ENCODE measurements at places on chromosomes 4 and X. TPM values are rescaled to one million over a fixed set of nuclear protein-coding genes. Genes with fewer than 3 reads are reported as not detected.
A peak's percentile ranks its signal among the peaks of the same experiment; 100 is the strongest.

- no peaks in the 10 kb centered on the region for H3K36me3 ChIP-seq
- no peaks in the 10 kb centered on the region for H3K27me3 ChIP-seq
- no peaks in the 10 kb centered on the region for H3K4me1 ChIP-seq
- DNase-seq = no peak
These were observed 377.3 kb downstream of the GASK1B start for GRCh38 chr4:157795495-157795894.

GRCh38 chr4:168708108-168708507 lies 211.3 kb downstream of the PALLD start:
- no peak overlapping the region for H3K27ac ChIP-seq
- no peak overlapping the region for H3K4me3 ChIP-seq
- no peaks in the 10 kb centered on the region for H3K27me3 ChIP-seq
- peaks cover 8% of the 10 kb centered on the region for H3K4me1 ChIP-seq

DNA sequence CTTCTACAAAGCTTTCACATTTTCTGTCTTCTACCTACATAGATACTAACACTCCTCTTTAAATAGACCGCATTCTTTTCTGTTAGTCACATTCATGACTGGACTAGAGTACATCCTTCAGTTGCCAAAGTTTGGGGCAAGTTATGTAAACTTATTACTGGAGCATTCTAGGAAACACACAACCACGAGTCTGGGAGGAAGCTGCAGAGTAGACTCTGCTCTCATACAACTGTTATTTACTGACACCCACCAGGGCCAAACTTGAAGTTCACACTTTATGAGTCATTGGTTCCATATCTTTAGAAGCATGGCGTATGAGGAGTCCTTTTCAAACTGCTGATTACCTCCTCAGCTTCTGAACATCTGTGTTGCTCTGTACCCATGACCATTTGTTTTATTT lies 87.0 kb downstream of the RNF150 start:
- H3K36me3 ChIP-seq = no peaks in the 10 kb centered on the region
- H3K4me1 ChIP-seq = no peaks in the 10 kb centered on the region
- no peak overlapping the region for H3K4me3 ChIP-seq
- DNase-seq = no peak
- H3K27ac ChIP-seq = no peak overlapping the region

- H3K36me3 ChIP-seq = no peaks in the 10 kb centered on the region
- H3K27me3 ChIP-seq = no peaks in the 10 kb centered on the region
- peaks cover 7% of the 10 kb centered on the region for H3K4me1 ChIP-seq
These were observed 9.4 kb downstream of the ANKRD50 start for GRCh38 chr4:124703154-124703553.

The ARHGAP24 gene
- 29.8 TPM for total RNA-seq

GRCh38 chr4:62517716-62518115 lies 1317.6 kb downstream of the ADGRL3 start:
- H3K27ac ChIP-seq = no peak overlapping the region
- H3K4me3 ChIP-seq = no peak overlapping the region
- H3K36me3 ChIP-seq = no peaks in the 10 kb centered on the region
- H3K27me3 ChIP-seq = no peaks in the 10 kb centered on the region
- no peaks in the 10 kb centered on the region for H3K4me1 ChIP-seq

DNA sequence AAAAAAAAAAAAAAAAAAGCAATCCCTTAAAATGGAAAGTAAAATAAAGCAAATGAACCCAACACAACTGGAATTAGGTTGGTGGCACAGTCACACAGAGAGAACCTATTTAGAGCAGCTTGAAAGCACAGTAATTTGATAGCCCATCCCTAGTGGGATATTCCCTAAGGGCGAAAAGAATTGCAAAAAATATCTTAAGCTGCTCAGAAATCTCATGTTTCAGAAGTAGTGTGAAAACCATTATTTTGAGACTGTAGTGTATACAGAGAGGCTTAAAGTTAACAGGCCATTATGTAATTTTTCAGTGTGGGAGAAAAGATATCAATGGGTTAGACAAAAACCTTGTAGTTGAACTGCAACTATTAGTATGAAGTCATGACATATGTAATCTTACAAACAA lies 40.0 kb upstream of the DHX15 start:
- DNase-seq = no peak
- H3K27ac ChIP-seq = no peak overlapping the region
- no peaks in the 10 kb centered on the region for H3K36me3 ChIP-seq
- H3K27me3 ChIP-seq = no peaks in the 10 kb centered on the region
- H3K4me3 ChIP-seq = no peak overlapping the region

The EDA gene
- 5.5 TPM for total RNA-seq

GRCh38 chrX:50747471-50747900 lies 66.5 kb downstream of the SHROOM4 start:
- no peak for DNase-seq
- H3K27me3 ChIP-seq = no peaks in the 10 kb centered on the region
- no peaks in the 10 kb centered on the region for H3K36me3 ChIP-seq
- H3K27ac ChIP-seq = no peak overlapping the region
- no peaks in the 10 kb centered on the region for H3K4me1 ChIP-seq

DNA sequence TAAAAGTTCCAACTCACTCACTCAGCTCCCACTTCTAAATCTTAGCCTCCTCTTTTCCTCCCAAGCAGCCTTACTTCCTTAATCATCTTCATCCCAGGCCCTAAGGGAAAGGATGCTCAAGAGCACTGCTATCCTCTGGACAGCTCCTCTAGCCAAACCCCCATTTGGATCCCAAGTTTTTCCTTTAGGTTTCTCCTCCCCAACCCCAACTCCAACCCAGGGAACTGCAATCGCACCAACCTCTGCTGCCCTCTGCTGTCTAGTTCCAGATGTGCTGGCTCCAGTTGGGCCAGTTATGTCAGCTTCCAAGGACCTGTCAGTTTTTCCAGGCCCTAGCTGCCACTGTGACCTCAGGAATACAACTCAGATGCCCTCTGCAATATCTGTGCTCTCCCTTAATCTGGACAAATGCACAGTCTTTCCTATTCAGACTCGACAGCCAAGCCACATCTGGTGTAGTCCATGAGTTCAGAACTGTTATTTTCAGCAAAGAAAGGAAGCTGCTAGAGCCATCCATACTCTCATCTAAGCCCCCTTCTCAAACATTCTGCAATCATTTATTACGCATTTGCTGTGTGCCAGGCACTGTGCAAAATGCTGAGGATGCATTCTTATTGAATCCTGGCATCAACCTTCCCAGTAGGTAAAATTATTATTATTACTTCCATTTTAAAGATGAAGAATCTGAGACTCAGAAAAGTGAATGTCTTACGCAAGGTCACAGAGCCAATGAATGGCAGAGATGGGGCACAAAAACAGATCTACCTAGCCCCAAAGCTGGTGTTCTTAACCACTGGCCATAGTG lies 12.3 kb upstream of the XPNPEP2 start:
- no peaks in the 10 kb centered on the region for H3K27me3 ChIP-seq
- peak; percentile 66 for DNase-seq
- no peaks in the 10 kb centered on the region for H3K4me1 ChIP-seq
- H3K36me3 ChIP-seq = no peaks in the 10 kb centered on the region
- H3K4me3 ChIP-seq = no peak overlapping the region
- no peak overlapping the region for H3K27ac ChIP-seq

GRCh38 chr4:188341428-188341827 lies 202.2 kb downstream of the TRIML1 start:
- no peaks in the 10 kb centered on the region for H3K36me3 ChIP-seq
- H3K27ac ChIP-seq = no peak overlapping the region
- no peaks in the 10 kb centered on the region for H3K4me1 ChIP-seq

DNA sequence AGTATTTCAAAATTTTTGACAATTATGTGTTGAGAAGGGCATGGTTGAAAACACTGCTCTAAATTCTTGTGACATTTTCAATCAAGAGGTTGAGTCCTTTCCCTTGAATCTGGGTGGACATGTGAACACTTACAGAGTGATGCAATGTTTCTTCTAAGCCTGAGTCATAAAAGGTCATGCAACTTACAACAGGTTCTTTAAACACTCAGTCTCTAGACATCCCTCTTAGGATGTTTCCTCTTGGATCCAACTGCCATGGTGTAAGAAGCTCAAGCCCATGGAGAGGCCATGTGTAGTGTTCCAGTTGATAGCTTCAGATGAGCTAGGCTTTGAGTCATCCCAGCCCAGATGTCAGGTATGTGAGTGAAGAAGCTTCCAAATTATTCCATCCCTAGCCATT lies 232.2 kb upstream of the MAOA start:
- no peaks in the 10 kb centered on the region for H3K4me1 ChIP-seq
- no peak overlapping the region for H3K27ac ChIP-seq
- H3K27me3 ChIP-seq = no peaks in the 10 kb centered on the region
- DNase-seq = no peak
- H3K36me3 ChIP-seq = no peaks in the 10 kb centered on the region

GRCh38 chr4:72743078-72743477 lies 174.1 kb upstream of the ADAMTS3 start:
- no peak overlapping the region for H3K27ac ChIP-seq
- DNase-seq = no peak
- H3K36me3 ChIP-seq = no peaks in the 10 kb centered on the region
- no peaks in the 10 kb centered on the region for H3K4me1 ChIP-seq
- H3K27me3 ChIP-seq = no peaks in the 10 kb centered on the region

DNA sequence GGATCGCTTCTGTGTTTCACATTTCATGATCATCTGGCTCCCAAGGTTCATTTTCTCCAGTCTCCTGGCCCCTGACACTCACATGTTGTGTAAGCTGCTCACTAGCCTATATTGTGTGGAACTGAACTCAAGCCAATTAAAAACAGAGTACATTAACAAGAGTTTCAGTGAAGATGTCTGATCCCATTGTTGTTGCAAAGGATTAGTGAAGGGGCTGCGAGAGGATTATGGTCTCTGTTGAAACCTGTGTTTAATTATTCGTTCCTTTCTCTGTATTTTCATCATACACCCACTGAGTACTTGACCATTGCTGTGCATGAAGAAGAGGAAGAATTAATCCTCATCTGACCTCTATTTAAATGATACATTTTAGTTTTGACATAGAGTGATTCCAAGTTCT lies 54.7 kb downstream of the AFF2 start:
- DNase-seq = no peak
- no peak overlapping the region for H3K4me3 ChIP-seq
- H3K4me1 ChIP-seq = no peaks in the 10 kb centered on the region
- no peaks in the 10 kb centered on the region for H3K27me3 ChIP-seq

DNA sequence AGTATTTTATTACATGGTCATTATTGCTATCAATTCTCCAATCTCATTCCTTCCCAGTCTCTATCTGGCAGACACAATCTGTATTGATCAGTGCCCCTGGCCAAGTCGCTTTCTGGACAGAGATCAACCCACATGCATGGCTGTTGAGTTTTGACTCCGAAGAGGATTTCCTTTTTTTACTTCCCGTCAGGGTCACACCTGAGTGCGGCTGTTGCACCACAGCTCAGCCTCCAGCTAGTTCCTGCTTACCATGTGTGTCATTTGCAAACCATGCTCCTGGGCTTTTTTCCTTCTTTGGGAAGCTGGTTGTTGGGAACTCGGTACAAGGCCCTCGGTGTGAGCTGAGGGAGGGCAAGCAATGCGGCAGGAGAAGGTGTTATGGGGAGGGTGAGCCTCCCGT lies 11.7 kb downstream of the MAGED2 start:
- H3K27ac ChIP-seq = no peak overlapping the region
- no peak for DNase-seq
- H3K27me3 ChIP-seq = no peaks in the 10 kb centered on the region
- H3K4me3 ChIP-seq = no peak overlapping the region
- H3K36me3 ChIP-seq = peaks cover 15% of the 10 kb centered on the region
- H3K4me1 ChIP-seq = no peaks in the 10 kb centered on the region

- H3K36me3 ChIP-seq = no peaks in the 10 kb centered on the region
- H3K27me3 ChIP-seq = no peaks in the 10 kb centered on the region
- DNase-seq = no peak
- H3K4me1 ChIP-seq = peaks cover 3% of the 10 kb centered on the region
- H3K4me3 ChIP-seq = no peak overlapping the region
- H3K27ac ChIP-seq = no peak overlapping the region
These were observed 84.0 kb downstream of the WWC2 start for GRCh38 chr4:183182873-183183725.

GRCh38 chrX:132292793-132293192 lies 73.5 kb upstream of the RAP2C start:
- no peak for DNase-seq
- H3K36me3 ChIP-seq = no peaks in the 10 kb centered on the region
- H3K27ac ChIP-seq = no peak overlapping the region
- H3K4me1 ChIP-seq = no peaks in the 10 kb centered on the region
- H3K4me3 ChIP-seq = no peak overlapping the region

- no peak overlapping the region for H3K27ac ChIP-seq
- H3K4me3 ChIP-seq = no peak overlapping the region
- DNase-seq = no peak
- no peaks in the 10 kb centered on the region for H3K36me3 ChIP-seq
These were observed 136.4 kb downstream of the MAPK10 start for GRCh38 chr4:86223472-86223871.

DNA sequence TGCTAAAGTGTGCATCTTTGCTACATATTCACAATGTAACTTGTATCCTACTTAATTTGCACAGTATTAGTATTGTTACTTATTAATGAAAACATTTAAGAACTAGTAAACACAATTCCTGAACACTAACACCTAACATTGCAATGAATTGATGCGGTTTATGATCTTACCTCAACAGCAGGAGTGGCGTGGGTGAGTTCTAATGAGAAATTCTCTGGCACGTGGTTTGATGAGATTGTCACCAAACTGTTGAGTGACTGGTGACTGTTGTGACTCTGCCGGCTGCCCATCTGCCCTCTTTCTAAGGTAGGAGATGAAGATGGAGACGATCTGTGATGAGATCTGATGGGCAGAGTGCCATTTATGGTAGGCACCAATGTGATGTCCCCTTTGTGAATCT lies 2.9 kb downstream of the PCDH18 start:
- H3K36me3 ChIP-seq = no peaks in the 10 kb centered on the region
- DNase-seq = no peak
- H3K4me1 ChIP-seq = no peaks in the 10 kb centered on the region
- H3K27ac ChIP-seq = no peak overlapping the region
- peak overlapping the region; percentile 56 for H3K4me3 ChIP-seq

DNA sequence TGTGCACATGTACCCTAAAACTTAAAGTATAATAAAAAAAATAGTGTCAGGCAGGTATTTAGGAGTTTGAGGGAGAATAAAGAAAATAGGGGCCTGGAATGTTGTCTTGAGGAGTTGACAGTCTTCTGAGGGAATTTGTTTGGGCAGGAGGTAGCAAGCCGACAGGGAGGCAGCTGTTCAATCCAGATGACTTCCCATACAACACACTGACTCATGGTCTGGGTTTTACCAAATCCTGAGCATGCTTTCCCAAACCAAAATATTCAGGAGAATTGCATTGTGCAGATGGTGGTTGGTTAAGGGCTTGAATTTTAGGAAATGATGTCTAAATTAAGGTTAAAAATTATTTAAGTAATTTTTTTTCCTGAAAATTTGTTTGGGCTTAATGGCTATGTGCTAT lies 430.0 kb downstream of the INPP4B start:
- no peaks in the 10 kb centered on the region for H3K4me1 ChIP-seq
- no peaks in the 10 kb centered on the region for H3K27me3 ChIP-seq
- no peak overlapping the region for H3K4me3 ChIP-seq
- DNase-seq = no peak
- H3K36me3 ChIP-seq = no peaks in the 10 kb centered on the region

- H3K4me1 ChIP-seq = no peaks in the 10 kb centered on the region
- DNase-seq = no peak
- H3K27me3 ChIP-seq = no peaks in the 10 kb centered on the region
- H3K36me3 ChIP-seq = peaks cover 35% of the 10 kb centered on the region
- no peak overlapping the region for H3K27ac ChIP-seq
These were observed 39.4 kb downstream of the MGST2 start for GRCh38 chr4:139704915-139705485.

GRCh38 chrX:11244636-11245035 lies 48.6 kb upstream of the AMELX start:
- H3K36me3 ChIP-seq = no peaks in the 10 kb centered on the region
- DNase-seq = no peak
- H3K27ac ChIP-seq = no peak overlapping the region
- no peak overlapping the region for H3K4me3 ChIP-seq
- no peaks in the 10 kb centered on the region for H3K4me1 ChIP-seq
- H3K27me3 ChIP-seq = no peaks in the 10 kb centered on the region

The GUCY1B1 gene
- total RNA-seq = 21.9 TPM
